ENCODE measurements at places on chromosomes 7 and 10. TPM values are rescaled to one million over a fixed set of nuclear protein-coding genes. Genes with fewer than 3 reads are reported as not detected.

- no peak for DNase-seq
- no peak overlapping the region for H3K4me3 ChIP-seq
- no peaks in the 10 kb centered on the region for H3K27me3 ChIP-seq
- H3K36me3 ChIP-seq: peaks cover 29% of the 10 kb centered on the region
- no peak overlapping the region for H3K27ac ChIP-seq
These were observed 11.2 kb downstream of the CASP2 start for GRCh38 chr7:143299346-143299745.

DNA sequence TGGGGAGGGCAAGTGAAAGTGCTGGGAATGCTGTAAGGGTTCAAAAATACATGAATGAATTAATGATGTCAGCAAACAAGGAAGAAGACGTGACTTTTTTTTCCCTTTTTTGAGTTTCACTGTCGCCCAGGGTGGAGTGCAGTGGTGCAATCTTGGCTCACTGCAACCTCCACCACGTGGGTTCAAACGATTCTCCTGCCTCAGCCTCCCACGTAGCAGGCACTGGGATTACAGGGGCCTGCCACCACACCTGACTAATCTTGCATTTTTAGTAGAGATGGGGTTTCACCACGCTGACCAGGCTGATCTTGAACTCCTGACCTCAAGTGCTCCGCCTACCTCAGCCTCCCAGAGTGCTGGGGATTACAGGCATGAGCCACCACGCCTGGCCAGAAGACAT, 30.0 kb downstream of the DENND10 start:
- no peaks in the 10 kb centered on the region for H3K27me3 ChIP-seq
- H3K4me3 ChIP-seq: no peak overlapping the region
- DNase-seq: no peak
- no peak overlapping the region for H3K27ac ChIP-seq
- H3K36me3 ChIP-seq: peaks cover 52% of the 10 kb centered on the region

DNA sequence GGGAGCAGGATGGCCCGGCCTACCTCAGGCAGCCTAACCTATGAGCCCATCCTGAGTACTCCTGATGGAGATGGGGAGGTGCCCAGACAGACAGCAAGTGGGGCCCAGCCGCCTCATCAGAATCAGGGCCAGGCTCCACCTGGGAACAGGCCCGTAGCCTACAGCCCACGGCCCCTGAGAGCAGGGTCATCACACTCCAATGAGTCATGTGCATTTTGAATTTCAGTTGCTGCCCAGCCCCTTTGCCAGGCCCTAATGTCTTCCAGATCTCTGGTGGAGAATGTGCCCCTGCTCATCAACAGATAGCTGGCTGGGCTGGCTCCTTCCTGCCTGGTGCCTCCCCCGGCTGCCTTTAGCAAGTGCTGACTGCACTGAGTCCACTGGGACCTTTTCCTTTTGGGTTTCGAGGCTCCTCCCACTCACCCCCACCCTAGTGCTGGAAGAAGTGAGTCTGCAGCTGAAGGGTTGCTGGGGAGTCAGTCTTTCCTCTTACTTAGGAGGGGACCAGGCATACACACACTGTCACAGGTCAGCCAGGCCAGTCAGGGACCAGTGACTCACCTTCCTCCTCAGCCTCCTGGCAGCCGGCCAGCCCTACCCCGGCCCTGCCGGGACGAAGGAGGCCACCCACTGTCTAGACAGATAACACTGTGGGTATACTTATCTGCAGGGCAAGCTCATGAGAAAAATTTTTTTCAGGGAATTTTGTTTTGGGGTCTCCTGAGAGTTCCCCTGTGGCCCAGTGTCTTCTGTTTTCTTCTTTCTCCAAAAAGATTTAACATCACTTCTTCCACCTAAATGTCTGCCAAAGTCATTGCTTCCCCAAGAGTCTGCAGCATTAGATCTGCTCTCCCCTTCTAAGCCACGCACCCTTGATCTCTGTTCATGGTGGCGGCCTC, 9.1 kb upstream of the ASIC3 start:
- no peak overlapping the region for H3K4me3 ChIP-seq
- H3K27ac ChIP-seq: no peak overlapping the region
- no peaks in the 10 kb centered on the region for H3K36me3 ChIP-seq
- no peaks in the 10 kb centered on the region for H3K27me3 ChIP-seq
- peak; percentile 67 for DNase-seq
- peaks cover 14% of the 10 kb centered on the region for H3K4me1 ChIP-seq

DNA sequence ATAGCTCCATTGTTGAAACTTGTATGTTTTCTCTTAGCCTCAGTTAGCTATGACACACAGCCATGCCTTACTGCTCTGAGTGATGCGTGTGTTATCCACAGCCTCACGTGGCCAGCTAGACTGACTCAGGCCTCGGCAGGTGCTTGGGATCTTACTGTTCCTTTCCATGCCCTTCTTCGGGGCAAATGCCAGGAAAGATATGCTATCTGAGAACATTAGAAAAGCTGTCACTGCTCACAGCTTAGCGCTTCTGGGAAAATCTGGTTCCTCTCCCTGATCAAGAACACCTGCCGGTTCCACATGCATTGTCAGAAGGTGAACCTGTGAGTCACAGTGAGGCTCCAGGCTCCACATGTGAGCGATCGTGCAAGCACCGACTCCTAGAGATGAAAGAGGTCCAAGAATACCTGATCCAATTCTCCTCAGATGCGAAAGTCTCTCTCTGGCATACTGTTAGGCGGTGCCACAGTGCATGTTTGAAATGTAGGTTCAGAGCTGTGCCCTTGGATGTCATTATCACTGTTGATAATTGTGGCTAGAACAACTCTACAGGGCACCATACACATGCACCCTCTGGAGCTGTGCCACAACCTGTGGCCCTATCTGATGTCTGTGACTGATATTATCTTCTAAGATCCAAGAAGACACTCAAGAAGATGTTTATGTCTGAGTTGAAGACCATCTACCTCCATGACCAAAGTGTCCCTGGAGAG, 247.8 kb upstream of the IGFBP3 start:
- no peaks in the 10 kb centered on the region for H3K4me1 ChIP-seq
- DNase-seq: no peak
- H3K36me3 ChIP-seq: no peaks in the 10 kb centered on the region
- no peaks in the 10 kb centered on the region for H3K27me3 ChIP-seq

DNA sequence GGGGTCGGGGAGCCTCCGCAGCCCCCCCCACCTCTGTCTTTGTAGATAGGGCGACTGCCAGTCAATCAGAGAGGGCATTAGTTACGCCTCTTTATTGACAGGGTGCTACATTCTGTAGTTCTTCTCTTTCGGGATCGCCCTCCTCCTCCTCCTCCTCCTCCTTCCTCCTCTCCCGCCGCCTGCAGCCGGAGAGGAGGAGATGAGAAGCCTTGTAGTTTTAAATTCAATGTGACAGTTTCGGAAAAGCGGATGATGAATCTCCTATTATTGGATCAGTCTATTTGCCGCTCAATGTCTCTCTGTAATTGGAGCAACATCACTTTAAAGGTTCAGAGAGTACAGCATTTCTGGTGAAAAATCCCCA, 587 bp upstream of the UNCX start:
- no peak overlapping the region for H3K4me3 ChIP-seq
- H3K4me1 ChIP-seq: no peaks in the 10 kb centered on the region
- H3K27me3 ChIP-seq: peaks cover 72% of the 10 kb centered on the region

DNA sequence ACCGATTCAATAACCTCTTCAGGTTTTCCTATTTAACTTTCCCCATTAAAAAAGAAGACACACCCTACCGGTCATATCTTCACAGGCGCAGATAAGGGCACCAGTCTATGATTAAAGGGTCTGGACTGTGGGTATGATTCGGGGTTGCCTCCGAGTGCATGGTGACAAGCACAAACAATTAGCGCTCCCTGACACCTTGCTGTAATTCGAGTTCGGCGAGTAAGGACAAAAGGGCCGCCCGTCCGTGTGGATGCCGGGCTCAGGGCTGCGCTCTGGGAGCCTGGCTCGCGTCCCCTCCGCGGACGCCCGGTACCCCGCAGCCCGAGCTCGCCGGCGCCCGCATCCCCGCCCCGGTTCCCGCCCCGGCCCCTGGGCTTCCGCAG, 111.9 kb upstream of the RHEB start:
- DNase-seq: no peak
- no peaks in the 10 kb centered on the region for H3K27me3 ChIP-seq
- no peaks in the 10 kb centered on the region for H3K36me3 ChIP-seq

DNA sequence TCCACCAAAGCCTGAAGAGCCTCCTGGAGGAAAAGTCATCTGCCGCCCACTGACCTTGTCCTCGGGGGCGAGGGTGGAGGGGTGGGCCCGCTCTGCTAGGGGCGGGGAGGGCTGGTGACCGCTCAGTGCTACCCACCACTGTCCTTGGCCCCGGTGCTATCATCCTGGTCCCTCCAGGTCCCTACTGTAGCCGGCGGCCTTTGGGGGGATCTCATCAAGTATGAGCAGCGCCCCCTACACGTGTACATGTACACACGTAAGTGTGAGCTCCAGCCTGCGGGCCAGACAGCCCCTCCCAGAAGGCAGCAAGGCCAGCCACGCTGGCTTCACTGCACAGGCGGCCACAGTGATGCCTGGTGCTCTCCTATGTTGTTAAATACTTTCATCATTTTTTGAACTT, 19.6 kb downstream of the TTYH3 start:
- peaks cover 20% of the 10 kb centered on the region for H3K36me3 ChIP-seq
- H3K27ac ChIP-seq: no peak overlapping the region
- peak; percentile 58 for DNase-seq
- no peak overlapping the region for H3K4me3 ChIP-seq
- no peaks in the 10 kb centered on the region for H3K27me3 ChIP-seq

DNA sequence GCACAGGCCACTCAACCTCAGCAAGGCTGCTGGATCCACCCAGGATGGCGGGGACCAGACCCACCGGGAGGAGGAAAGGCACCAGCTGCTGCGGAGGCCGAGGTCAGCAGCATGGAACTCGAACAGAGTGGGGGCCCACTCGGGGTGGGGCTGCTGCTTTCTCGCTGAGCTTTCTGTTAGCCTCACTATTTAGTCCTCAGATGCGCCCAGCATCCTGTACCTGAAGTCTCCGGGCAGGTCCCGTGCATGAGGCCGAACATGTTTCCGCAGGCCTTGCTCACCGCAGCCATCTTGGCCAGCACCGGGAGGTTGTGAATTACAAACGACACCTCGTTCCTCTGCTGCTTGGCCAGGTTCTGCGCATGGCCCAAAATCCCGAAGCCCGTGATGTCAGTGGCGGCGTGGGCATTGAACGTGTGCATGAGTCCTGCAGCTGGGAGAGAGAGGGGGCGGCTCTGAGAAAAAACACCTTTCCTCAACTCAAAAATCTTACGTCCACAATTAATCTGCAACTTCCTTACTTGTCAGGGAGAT, 22.8 kb upstream of the PHYH start:
- DNase-seq: no peak
- no peak overlapping the region for H3K27ac ChIP-seq
- H3K27me3 ChIP-seq: no peaks in the 10 kb centered on the region
- H3K4me3 ChIP-seq: no peak overlapping the region

GRCh38 chr10:125984865-125985495, 88.6 kb downstream of the FANK1 start:
- no peak for DNase-seq
- H3K27ac ChIP-seq: no peak overlapping the region
- no peaks in the 10 kb centered on the region for H3K36me3 ChIP-seq
- peaks cover 18% of the 10 kb centered on the region for H3K27me3 ChIP-seq
- no peaks in the 10 kb centered on the region for H3K4me1 ChIP-seq

The MEOX2 gene
- total RNA-seq: not detected

The GHRHR gene
- total RNA-seq: not detected

The IGFBP3 gene
- total RNA-seq: not detected

The SRRT gene
- 106 TPM for total RNA-seq

The ITIH5 gene
- total RNA-seq: 3.5 TPM

The LIPF gene
- not detected for total RNA-seq

The EVX1 gene
- not detected for total RNA-seq

The ZNF655 gene
- total RNA-seq: 54.8 TPM
